Stimulated activated CD4-positive, alpha-beta T cell treated with anti-CD3 and anti-CD28 coated beads, TNF-alpha, amount 100 ng/mL, for 1 hour (primary cell): ENCODE measurements at places on chromosomes 7 and 10.

DNA sequence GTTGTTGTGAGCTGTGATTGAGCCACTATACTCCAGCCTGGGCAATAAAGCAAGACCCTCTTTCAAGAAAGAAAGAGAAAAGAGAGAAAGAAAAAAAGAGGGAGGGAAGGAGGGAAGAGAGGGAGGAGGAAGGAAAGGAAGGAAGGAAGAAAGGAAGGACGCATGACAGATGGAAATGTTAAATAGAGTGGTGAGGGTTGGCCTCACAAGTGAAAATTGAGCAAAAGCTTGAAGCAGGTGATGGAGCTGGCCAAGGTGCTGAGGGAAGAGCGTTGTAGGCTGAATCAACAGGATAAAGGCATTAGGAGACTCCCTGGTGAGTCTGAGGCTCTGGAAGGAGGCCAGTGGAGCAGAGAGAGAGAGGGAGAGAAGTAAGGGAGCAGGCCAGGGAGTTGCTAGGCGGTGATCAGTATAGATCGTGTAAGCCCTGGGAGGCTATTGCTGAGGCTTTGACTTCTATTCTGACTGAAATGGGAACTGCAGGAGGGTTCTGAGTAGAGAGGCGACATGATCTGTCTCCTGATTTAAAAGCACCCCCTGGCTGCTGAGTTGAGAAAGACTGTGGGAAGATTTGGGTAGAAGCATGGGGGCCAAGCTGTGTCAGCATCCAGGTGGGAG lies 26.5 kb upstream of the TMEM248 start:
- no peak for DNase-seq

DNA sequence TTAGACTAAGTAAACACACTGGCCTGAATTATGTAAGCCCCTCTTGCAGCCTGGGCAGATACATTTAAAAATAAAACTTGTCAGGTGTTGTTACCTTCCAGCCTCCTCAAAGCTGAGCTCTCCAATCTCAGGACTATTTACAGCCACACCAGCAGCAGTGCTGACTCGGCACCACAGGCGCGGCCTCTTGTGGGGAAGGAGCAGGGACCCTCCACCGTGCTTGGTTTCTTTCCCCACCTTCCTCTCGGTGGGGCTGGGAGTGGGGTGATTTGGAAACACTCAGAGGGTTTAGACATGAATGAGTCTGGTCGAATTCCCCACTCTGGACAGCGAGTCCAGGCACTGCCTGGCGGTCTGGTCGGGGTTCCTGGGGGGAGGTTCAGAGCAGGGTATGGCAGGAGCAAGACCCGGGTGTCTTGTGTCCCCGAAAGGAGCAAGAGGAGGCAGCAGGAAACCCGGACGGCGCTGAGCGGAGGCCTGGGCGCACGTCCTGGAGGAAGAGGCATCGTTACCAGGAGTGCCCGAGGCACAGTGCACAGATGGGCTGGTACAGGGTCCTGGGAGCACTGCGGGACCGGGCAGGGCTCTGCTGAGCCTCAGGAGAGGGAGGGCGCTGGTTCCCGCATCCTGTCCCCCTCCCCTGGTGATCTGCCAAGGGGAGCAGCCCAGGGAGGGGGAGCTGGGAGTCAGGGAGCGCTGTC lies 29.2 kb upstream of the CFAP46 start:
- no peak for DNase-seq

DNA sequence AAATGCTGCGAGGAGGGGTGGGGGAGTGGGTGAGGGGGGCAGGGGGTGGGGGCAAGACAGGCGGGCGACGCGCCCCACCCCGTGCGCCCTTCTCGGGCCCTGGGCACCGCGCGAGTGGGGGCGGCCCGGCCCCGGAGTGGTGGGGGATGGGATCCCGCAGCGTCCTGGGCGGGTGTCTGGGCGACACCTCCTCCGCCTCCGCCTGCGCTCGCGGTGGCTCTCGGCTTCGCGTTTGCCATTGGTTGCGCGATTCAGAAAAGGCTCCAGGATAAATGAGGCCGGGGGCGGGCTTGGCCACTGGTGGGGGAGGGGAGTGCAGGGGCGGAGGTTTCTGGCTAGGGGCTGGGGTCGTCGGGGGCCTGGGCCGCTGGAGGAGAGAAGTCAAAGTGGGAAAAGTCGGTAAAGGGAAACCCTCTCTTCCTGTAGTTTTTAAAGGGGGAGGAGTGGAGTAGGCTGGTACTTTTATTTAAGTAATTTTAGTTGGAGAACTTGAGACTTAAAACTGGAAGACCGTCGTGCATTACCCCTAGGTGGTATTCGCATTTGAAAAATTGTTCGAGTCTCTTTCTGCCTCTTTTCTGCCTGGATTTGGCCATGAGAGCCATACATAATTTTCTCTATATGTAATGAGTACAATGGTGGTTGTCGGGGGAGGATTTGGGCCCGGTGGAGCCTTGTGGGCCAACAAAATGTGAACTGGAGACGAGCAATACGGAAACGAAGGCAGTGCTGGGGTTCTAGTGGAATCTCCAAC lies 992 bp upstream of the IGF2BP3 start:
- DNase-seq: no peak

DNA sequence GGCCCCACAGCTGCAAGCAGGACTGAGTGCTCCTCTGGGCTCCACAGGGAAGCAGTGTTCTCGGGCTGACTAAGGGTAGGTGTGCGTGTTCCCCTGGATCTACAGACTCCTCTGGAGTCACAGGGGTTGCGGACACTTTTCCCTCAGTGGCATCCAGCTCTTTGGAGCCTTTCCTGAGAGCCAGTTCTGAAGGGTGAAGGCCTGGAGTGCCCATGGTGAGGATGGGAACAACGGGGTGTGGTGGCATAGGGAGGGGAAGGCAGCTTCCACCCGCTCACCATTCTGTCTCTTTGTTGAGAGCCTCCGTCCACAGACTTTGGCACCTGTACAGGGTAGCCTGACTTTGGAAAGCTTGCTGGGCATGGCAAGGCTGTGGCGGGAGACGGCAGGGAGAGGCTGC lies 104.1 kb upstream of the PCBD1 start:
- DNase-seq: no peak

- no peak for DNase-seq
These were observed 603.0 kb downstream of the PTPRN2 start for GRCh38 chr7:157984423-157985163.

- DNase-seq: no peak
These were observed 184.4 kb upstream of the KLF14 start for GRCh38 chr7:130918129-130919052.

GRCh38 chr7:151839451-151839921 lies 37.4 kb downstream of the PRKAG2 start:
- DNase-seq: no peak

DNA sequence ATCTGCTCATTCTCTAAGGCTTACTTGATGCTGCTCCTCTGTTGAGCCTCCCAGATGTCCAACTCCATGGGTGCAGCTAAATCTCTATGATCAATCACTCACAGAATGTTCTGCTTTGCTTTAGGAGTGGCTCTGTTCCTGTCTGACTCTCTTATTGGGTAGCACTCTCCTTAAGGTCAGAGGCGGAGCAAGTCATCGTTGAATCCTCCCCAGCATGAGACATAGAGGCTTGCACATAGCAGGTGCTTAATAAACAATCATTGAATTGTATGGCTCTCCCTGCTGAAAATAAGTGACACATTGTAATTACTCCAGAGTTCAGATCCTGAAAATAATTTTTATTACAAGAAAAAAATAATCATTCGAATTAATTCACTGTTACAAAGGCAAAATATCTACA lies 69.7 kb downstream of the NPS start:
- no peak for DNase-seq

DNA sequence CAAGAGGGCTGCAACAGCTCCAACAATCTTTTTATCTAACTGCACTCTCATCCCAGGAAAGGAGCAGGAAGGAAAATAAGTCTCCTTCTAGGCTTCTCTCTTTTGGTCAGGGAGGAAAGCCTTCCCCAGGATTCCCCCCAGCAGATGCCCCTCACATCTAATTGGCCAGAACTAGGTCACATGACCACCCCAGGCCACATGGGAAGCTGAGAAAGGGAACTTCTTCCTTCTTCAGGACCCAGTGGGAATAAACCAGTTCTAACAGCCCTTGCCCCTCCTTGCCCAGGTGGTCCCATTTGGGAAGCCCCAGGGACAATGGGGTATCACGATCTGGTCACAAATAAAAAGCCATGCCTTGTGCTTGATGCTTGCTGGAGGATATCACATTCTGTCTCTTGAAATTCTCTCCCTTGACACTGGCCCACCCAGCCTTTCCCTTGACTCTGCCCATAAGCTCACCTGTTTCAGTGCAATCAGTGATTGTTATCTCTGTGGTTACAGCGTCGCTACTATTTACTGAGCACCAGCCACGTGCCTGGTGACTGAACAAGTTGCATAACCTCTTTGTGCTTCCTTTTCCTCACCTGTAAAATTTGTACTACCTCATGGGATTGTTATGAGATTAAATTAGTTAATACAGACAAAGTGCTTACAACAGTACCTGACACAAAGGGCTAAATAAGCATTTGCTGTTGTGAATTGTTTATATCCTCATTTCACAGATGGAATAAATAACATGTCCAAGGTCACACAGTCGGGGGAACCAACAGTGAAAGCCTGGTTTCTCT lies 9.0 kb upstream of the TACR2 start:
- no peak for DNase-seq

DNA sequence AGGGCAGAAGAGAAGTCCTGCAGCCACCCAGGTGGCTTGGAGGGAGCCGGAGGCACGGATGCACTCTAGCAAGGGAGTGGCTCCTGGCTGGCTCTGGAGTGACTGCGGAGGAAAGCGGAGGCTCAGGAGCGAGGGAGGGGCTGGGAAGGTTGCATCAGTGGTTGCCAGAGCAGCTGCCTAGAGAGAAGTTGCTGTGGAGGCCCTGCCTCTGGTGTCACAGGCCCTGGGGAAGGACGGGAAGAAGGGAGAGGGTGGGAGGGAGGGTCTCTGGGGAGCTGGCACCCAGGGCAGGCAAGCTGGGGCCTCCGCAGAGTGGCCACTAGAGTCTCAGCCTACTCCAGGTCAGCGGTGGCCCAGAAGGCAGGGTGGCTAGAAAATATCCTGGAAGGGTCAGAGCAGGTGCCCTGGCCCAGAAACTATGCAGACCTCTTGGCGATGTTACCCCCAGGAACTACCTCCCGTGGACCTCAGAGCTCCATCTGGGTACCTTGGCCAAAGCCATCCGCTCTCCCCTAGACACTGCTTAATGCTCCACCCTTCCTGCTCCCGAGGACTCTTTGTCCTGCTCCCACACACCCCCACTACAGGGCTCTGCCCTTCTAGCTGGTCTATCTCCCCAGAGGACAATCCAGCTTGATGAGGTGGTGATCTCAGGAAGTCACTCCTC lies 164.3 kb downstream of the NRF1 start:
- DNase-seq: no peak

DNA sequence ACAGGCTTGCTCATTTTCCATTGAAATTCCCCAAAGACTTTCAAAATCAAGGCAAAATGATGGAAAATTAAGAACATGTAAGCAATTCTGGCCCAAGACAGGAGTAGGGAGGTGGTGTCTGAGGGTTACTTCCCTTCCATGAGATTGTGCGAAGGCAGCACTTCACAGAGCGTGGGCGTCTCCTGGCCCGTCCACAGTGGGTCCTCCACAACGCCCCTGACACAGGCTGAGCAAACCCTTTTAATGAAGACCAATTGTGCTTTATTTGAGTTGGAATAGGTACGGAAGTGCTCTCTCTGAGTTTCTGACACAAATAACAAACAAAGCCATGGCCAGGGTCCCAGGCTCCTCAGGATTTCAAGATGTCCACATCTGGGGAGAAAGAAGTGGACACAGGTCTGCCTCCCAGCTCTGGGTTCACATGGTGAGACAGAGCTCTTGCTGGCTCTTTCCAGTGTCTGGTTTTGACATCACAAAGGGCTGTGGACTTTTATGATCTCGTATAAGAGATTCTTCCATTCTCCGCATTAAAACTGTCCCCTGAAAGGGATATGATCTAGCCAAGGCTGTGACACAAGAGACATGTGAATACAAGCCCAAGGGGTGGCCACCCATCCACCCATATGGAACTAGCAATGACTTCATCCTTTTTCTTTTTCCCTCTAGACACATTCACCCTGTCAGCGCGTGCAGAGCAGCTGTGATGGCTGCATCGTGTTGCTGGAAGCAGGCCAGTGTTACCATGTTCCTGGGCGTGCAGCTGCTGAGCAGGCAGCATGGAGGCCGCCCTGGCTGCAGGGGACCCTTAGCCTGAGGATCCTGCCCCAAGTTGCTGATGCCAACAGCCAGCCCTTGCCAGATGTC lies 145.6 kb downstream of the ADAM12 start:
- DNase-seq: no peak

DNA sequence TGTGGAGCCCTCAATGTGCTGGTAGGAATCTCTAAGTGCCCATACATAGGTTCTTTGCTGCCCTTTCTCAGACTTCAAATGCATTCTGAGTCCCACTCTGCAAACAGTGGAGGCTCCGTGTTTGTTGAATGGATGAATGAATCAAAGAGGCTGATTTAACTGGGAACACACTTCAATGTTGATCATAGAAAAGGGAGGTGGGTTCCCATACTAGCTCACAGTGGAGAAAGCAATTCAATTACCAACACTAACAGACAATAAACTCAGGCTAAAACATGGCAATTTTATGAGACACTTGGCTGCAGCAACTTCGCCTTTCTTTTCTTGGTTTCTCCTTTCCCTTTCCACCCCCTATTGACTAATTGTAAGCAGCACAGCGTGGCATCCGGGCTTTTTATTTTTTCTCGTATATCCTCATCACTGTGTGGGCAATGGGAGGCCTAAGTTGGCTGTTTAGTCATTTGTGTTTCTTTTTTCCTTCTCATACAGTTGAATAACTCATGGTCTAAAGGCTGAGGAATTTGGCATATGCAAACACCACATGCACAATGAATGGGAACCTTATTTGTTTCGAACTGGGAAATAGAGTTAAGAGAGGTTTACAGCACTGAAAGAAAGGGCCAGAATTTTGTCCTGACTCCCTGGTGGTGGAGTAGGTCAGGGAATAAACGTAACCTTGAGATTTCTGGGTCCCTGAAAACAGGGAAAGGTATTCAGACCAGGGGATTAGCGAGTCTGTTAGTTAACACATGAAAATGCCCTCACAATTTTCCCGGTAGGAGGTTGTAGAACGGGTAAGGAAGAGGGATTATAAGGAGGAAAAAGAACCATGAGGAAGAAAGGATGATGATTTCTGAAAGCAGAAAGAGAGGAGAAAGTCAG lies 858.5 kb downstream of the KCNMA1 start:
- no peak for DNase-seq

GRCh38 chr10:78349165-78349516 lies 315.5 kb downstream of the RPS24 start:
- no peak for DNase-seq

- no peak for DNase-seq
These were observed 2.4 kb upstream of the PSMG3 start for GRCh38 chr7:1572111-1572822.

DNA sequence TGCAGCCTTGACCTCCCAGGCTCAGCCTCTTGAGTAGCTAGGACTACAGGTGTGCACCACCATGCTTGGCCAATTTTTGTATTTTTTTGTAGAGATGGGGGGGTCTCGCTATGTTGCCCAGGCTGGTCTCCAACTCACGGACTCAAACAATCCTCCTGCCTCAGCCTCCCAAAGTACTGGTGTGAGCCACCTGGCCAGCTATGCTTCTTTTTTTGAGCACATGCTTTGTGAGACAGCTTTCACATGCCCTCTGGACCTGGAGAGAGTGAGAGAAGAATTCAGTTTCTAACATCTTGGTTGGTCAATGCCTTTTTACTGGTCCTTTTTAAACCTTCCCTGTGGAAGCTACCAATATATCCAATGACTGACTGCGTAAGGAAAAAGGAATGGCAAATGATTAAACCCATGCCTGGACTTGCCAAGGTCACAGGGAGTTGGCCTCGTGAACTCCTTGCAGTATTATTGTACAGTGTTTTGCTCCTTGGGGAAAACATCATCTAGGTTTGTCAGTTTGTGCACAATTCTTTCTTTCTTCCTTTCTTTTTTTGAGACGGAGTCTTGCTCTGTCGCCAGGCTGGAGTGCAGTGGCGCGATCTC lies 6.2 kb upstream of the FOXK1 start:
- DNase-seq: no peak
